ENCODE measurements at places on chromosomes 3 and 15. TPM values are rescaled to one million over a fixed set of nuclear protein-coding genes. Genes with fewer than 3 reads are reported as not detected.

Gene NTRK3
- total RNA-seq: not detected

Gene IL17RC
- 9.3 TPM for total RNA-seq

Gene DAZL
- total RNA-seq: not detected

Gene CLSTN2
- 50.7 TPM for total RNA-seq

Gene CRYBG3
- total RNA-seq: 8.6 TPM

Gene CERS3
- total RNA-seq: not detected

Gene GRM2
- total RNA-seq: 5.6 TPM

Gene SLC30A4
- total RNA-seq: 1.1 TPM

Gene NUDT16
- total RNA-seq: 0.59 TPM

Gene IL5RA
- total RNA-seq: not detected

Gene GASK1A
- 1.9 TPM for total RNA-seq

- no peaks in the 10 kb centered on the region for H3K36me3 ChIP-seq
- no peak overlapping the region for H3K4me3 ChIP-seq
- no peaks in the 10 kb centered on the region for H3K4me1 ChIP-seq
Measured at GRCh38 chr3:16600780-16601536, 4.3 kb downstream of the DAZL start.

DNA sequence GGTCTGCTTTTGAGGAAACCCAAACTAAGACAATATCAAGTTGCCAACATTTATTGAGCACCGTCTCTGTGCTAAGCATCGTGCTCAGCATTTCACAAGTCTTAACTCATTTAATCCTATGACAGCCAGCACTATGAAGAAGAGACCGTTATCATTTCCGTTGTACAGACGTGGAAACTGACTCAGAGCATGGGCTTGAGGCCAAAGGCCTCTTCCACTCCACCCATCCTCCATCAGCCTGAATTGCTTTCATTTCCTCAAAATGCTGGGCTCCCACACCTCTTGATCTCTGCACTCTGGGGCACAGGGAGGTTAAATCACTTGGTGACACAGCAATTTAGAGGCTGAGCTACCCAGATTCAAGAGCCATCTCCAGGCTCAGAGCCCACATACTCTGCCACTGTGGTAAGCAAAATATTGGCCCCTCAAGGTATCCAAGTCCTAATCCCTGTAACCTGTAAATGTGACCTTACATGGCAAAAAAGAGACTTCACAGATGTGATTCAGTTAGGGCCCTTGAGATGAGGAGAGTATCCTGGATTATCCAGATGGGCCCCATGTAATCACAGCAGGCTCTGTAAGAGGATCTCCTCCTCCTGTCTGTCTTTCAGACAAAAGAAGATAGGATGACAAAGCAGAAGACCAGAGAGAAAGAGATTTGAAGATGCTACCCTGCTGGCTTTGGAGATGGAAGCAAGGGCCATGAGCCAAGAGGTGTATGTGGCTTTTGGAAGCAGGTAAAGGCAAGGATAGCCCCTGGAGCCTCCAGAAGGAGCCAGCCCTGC is 24.3 kb upstream of the FLNB start:
- H3K36me3 ChIP-seq: no peaks in the 10 kb centered on the region
- H3K27me3 ChIP-seq: no peaks in the 10 kb centered on the region
- H3K4me3 ChIP-seq: no peak overlapping the region
- H3K27ac ChIP-seq: no peak overlapping the region
- peak; percentile 54 for DNase-seq

GRCh38 chr3:12357456-12357855 is 68.6 kb downstream of the PPARG start:
- H3K27me3 ChIP-seq: no peaks in the 10 kb centered on the region
- H3K4me1 ChIP-seq: no peaks in the 10 kb centered on the region
- no peak overlapping the region for H3K4me3 ChIP-seq
- no peak for DNase-seq

- DNase-seq: no peak
- no peaks in the 10 kb centered on the region for H3K4me1 ChIP-seq
- no peak overlapping the region for H3K27ac ChIP-seq
- H3K27me3 ChIP-seq: no peaks in the 10 kb centered on the region
- H3K36me3 ChIP-seq: no peaks in the 10 kb centered on the region
- no peak overlapping the region for H3K4me3 ChIP-seq
Measured at GRCh38 chr15:91975241-91975978, 121.9 kb downstream of the SLCO3A1 start.

- H3K27me3 ChIP-seq: no peaks in the 10 kb centered on the region
- H3K4me1 ChIP-seq: no peaks in the 10 kb centered on the region
- no peak overlapping the region for H3K4me3 ChIP-seq
Measured at GRCh38 chr3:31744913-31745312, 212.2 kb downstream of the STT3B start.

DNA sequence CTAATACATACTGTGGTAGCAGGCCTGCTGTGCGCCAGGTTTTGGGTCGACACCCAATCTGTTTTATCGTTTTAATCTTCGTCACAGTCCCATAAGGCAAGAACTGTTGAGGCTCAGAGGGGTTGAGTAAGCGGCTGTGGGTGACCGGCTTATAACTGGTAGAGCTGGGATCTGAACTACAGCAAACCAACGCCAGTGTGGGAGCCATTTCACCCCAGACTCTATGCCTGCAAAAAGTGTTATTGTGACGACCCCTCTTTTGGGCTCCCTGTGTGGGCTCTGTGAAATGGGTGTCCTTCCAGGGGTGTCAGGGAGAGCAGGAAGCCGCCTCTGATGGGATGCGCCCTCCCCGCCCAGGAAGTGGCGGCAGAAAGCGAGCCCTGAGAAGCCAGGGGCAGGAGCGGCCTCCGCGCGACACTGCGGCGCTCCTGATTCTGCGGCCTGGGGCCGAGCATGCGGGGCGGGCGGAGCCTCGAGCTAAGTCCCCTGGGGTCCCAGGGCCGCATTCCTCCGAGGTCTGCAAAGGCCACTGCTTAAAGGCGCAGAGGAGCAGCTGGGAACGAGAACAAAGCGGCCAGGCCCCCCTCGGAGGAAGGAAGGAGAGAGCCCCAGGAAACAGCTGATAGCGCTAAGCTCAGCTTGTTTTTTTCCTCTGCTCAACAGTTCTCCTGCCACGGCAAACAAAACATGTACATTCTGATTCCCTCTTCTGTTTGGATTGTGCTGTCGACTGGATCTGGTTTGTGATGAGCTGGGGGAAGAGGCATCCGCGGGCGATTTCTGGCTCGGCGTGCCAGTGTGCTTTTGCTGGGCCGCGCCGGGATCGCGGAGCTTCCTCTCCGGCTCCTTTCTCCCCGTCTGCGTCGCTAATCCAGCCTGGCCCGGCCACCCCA is 33.9 kb downstream of the GRK7 start:
- peak overlapping the region; percentile 67 for H3K27ac ChIP-seq
- no peak overlapping the region for H3K4me3 ChIP-seq
- H3K4me1 ChIP-seq: peaks cover 34% of the 10 kb centered on the region
- H3K27me3 ChIP-seq: no peaks in the 10 kb centered on the region
- DNase-seq: peak; percentile 73

DNA sequence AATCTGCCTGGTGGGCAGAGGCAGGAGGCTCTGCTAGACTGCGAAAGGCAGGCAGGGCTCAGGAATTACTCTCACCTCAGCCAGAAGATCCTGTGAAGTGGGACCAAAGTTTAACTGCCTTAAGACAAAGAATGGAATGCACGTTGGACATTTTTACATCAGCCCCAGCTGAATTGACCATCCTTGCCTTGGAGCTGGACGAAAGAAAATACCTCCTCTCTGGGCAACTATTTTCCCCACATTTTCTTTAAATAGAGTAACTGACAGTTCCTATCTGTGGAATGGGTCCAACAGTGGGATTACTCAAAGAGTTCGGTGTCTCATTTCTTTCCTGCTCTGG is 28.7 kb downstream of the ARID3B start:
- no peak overlapping the region for H3K4me3 ChIP-seq
- no peak for DNase-seq
- H3K36me3 ChIP-seq: peaks cover 4% of the 10 kb centered on the region

GRCh38 chr3:159629329-159630084 is 359.1 kb upstream of the IL12A start:
- no peak for DNase-seq
- no peak overlapping the region for H3K27ac ChIP-seq
- no peaks in the 10 kb centered on the region for H3K27me3 ChIP-seq

- H3K36me3 ChIP-seq: no peaks in the 10 kb centered on the region
- no peaks in the 10 kb centered on the region for H3K27me3 ChIP-seq
Measured at GRCh38 chr15:48177383-48177765, 721 bp downstream of the MYEF2 start.

DNA sequence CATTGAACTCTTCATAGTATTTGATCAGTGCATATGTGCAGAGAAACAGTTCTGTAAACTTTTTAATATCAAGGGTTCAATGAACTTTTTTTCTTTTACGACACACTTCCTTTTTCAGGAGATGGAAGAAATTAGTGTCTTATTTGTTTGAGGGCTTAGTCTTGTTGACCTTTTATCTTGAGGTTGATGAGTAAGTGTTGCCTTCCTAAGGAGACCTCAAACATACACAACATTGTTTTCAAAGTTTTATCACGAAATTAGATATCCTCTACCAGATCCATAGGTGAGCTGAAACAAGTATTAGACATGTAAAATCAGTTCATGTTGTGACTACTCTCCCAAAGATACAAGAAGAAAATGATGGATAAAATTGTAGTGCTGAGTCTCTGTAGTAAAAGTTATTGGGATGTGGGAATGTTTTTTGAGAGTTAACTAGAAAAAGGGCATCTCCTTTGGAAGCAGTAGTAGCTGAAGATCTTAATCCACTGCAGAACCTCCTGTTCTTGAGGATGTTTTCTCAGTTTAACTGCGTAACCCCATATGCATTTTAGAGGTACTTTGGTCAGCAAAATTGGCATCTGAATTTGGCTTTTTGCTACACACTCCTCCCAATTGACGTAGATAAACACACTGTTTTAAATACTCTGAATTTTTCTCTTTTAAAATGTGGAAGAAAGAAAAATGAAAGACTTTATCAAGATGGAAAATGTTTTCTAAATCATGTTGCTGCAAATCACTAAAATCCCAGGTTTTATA is 116.8 kb downstream of the GALK2 start:
- no peak overlapping the region for H3K4me3 ChIP-seq
- H3K27me3 ChIP-seq: no peaks in the 10 kb centered on the region
- H3K27ac ChIP-seq: no peak overlapping the region
- H3K36me3 ChIP-seq: no peaks in the 10 kb centered on the region
- DNase-seq: no peak

DNA sequence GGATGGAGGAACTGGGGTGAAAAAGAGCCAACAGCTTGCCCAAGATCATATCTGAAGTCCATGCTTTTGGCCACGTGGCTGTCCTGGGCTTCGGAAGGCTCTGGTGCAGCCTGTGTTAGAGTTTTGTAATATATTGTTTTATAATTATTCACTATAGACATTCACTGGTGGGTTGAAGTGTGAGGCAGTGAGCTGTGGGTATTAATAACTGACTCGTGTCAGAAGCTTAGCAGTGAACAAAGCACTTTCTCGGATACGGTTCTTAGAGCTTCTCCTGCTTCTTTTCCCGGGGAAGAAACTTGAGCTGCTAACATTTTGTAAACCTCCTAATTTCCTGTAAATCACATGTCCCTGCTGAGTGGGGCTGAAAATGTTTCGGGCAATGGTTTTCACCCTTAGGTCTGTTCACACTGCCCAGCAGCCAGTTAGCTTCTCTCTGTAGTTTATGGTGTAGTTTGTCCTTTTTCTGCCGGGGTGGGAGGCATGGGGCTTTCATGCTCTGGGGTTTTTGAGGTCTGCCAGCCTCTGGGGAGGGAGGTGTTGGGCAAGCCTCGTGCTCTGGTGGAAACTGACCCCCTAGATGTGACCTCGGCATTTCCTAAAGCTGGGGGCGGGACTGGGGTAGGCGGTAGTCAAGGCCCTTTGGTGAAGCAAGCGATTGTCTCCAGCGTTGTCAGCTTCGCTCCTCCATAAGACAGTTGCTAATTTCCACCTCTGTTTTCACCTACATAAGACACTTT is 1.7 kb downstream of the MRAS start:
- H3K36me3 ChIP-seq: no peaks in the 10 kb centered on the region
- H3K4me3 ChIP-seq: no peak overlapping the region
- H3K4me1 ChIP-seq: no peaks in the 10 kb centered on the region

DNA sequence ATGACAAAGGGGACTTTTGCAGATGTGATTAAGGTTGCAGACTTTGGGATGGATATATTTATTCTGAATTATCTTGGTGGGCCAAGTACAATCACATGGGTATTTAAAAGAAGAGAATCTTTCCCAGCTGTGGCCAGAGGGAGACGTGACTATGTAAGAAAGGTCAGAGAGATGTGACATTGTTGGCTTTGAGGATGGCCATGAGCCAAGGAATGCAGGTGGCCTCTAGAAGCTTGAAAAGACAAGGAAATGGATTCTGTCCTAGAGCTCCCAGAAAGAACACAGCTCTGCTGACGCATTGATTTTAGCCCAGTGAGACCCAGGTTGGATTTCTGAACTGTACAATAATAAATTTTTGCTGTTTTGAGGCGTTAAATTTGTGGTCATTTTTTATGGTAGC is 616.0 kb upstream of the TBL1XR1 start:
- H3K36me3 ChIP-seq: no peaks in the 10 kb centered on the region
- peaks cover 9% of the 10 kb centered on the region for H3K4me1 ChIP-seq
- H3K27me3 ChIP-seq: no peaks in the 10 kb centered on the region
- H3K4me3 ChIP-seq: no peak overlapping the region
- DNase-seq: no peak
- no peak overlapping the region for H3K27ac ChIP-seq

DNA sequence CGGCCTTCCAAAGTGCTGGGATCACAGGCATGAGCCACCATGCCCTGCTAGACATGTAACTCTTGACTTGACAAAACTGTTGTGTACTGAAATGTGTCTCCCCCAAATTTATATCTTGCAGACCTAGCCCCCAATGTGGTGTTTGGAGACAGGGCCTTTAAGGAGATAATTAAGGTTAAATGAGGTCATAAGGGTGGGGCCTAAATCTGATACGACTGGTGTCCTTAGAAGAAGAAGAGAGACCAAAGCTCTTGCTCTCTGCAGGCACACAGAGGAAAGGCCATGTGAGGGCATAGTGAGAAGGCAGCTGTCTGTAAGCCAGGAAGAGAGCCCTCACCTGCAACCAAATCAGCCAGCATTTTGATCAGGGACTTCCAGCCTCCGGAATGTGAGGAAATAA is 361.3 kb downstream of the SV2B start:
- no peaks in the 10 kb centered on the region for H3K27me3 ChIP-seq
- DNase-seq: no peak
- no peaks in the 10 kb centered on the region for H3K36me3 ChIP-seq
- no peak overlapping the region for H3K4me3 ChIP-seq

GRCh38 chr3:16789344-16790120 is 95.2 kb upstream of the PLCL2 start:
- no peak overlapping the region for H3K4me3 ChIP-seq
- DNase-seq: no peak
- H3K27ac ChIP-seq: no peak overlapping the region
